ENCODE measurements at places on chromosomes 16 and 17.
A peak's percentile ranks its signal among the peaks of the same experiment; 100 is the strongest.

GRCh38 chr17:218432-219110 is 37.1 kb upstream of the DOC2B start:
- DNase-seq = no peak

DNA sequence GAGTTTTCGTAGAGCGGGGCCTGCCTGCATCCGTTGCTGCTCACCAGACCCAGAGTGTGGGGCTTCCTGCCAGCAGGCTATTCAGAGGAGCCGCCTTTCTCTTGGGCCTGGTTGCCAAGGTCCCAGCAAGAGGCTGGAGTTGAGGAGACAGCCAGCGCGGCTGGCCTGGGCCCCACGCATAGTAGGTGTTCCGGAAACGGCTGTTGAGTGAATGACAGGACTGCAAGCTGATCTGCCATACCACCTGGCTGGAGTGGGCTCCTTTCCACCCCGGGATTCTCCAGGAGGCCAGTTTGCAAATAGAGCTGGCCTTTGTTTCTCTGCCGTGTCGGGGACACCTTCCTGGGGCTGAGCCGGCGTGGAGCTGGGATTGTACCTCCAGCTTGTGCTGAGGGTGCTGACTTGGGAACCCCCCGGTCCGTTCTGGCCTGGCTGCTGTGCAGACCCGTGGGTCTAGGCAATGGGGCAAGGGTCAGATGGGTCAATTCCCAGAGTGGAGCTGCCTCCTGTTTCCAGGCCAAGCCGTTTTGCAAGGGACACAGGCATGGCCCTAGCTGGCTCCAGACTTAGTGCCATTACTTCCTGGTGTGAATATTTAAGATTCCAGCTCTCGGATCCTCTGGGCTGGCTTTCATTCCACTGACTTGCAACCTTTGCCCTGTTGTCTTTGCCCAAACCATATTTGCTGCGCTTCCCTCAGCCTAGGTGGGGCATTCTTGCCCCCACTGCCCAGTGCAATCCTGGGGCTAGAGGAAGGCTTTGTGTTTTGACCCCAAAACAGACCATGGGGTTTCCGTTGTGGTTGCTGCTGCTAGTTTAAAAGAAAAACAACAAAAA is 68.8 kb downstream of the CMIP start:
- DNase-seq = no peak

DNA sequence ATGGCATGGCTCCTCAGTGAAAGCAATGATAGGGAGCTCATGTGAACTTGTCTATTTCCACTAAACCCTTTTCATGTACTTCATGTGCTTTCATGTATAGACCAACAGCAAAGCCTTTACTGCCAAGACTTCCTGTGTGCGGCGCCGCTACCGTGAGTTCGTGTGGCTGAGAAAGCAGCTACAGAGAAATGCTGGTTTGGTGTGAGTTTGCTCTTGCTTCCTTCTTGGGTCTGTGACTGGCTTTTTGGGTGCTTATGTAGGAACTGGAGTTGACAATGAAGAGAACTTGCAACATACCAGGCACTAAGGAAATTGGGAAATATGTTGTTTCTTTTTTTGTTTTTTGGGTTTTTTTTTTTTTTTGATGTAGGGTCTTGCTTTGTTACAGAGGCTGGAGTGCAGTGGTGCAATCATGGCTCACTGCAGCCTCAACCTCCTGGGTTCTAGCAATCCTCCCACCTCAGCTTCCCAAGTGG is 5.7 kb downstream of the SNX11 start:
- no peak for DNase-seq

DNA sequence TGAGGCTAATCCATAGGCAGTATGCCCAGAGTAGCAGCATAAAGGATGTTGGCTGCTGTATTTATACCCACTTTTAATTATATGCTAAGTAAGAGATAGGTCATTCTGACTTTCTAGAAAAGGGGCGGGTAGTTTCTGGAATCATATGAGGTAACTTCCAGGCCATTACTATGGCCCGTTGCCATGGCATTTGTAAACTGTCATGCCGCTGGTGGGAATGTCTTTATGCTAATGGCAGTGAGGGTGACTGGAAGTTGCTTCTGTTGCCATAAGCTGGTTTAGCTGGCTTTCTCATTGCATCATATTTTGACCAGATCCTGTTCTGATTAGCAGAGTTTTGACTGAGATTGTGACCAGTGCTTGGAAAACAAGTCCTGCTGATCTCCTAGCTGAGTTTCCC is 929.6 kb upstream of the CDH8 start:
- DNase-seq = no peak

GRCh38 chr17:65797809-65798208 is 236.4 kb upstream of the AXIN2 start:
- no peak for DNase-seq

GRCh38 chr17:61461586-61461966 is 9.4 kb downstream of the TBX4 start:
- DNase-seq = no peak

GRCh38 chr16:83723244-83723643 is 84.5 kb upstream of the HSBP1 start:
- no peak for DNase-seq

- no peak for DNase-seq
These were observed at the start of gene RNF157 for GRCh38 chr17:76240461-76241203. Gene RNF157, minus strand, starts transcription at chr17:76240493. Its CDS starts 253 bp downstream, at chr17:76240240.

- no peak for DNase-seq
These were observed 74.3 kb downstream of the SLC6A2 start for GRCh38 chr16:55730115-55730514.

GRCh38 chr17:73262676-73263642 is 1.3 kb upstream of the CPSF4L start:
- no peak for DNase-seq

- no peak for DNase-seq
These were observed 16.8 kb downstream of the PIRT start for GRCh38 chr17:10821054-10821453.

DNA sequence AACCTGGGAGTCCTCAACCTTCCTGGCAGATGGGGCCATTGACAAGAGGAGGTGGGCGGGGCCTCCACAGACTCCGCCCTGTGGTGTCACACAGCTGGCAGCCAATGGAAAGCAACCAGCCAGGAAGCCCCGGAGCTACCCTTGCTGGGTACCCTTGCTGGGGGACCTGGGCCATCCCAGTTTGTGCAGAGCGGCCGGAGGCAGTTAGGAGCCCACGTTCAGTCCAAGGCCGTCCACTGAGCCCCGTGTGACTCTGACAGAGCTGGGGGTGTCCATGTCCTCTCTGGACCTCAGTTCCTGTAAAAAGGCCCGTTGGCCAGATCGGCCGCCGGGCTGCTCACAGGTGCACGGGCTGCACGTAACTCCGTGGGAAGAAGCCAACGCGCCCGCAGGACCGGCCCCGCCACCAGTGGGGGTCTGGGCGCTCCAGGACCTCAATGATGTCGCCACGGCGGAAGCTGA is 17.1 kb upstream of the FAM83G start:
- no peak for DNase-seq

DNA sequence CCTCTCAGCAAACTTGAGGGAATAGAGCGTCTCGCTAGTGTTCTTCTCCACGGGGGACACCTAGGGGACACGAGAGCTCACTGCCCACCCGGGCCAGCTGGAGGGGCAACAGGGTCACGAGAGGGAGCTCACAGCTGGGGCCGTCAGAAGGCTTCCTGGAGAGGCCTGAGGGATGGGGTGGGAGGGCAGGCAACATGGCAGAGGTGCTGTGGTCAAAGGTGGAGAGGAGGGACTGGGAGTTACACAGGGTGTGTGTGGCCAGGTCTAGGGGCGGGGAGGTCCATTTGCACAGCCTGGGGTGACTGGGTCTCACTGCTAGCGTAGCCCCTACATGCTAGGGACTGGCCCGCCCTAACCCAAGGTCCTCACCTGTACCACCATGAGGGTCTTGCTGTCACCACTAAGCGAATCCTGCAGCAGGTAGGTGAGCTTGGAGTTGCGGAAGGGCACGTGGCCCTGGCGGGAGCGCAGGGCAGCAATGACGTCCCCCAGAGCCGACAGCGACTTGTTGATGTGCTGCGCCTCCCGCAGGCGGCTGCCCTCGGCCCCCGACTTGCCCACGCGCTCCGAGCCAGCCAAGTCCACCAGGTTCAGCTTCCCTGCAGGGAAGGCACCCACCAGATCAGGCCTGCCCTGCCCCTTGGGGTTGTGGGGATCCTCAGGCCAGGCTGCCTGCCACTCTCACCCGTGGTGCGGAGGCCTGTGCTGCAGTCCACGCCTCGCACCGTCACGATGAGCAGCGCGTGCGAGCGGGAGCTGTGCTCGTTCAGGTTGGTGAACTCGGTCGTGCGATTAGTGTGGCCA is 25.0 kb downstream of the KATNB1 start:
- DNase-seq = no peak

- no peak for DNase-seq
These were observed 35.6 kb downstream of the CLEC16A start for GRCh38 chr16:10979717-10980601.

DNA sequence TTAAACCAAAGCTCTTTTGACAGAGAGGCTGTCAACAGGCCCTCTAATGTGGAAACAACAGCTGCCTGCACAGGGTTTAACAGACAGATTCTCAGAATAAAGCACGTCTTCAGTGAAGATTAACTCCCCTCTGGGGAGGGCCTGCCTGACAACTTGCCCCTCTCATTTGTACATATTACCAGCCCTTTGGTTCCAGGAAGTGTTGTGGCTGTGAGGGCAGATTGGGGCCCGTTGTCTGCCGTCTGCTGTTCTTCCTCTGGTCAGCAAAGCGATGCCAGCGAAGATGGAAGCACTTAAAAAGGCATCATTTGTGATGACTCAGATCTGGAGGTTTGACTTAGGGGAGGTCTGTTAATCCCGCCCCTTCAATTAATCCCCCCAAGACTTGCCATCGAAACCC is 177.0 kb upstream of the IRX6 start:
- no peak for DNase-seq

- peak; percentile 13 for DNase-seq
These were observed 963.6 kb upstream of the GOT2 start for GRCh38 chr16:59697761-59698160.

GRCh38 chr16:88741368-88741767 is 35.1 kb downstream of the CTU2 start:
- no peak for DNase-seq

- DNase-seq = no peak
These were observed 315.1 kb upstream of the MON1B start for GRCh38 chr16:76875898-76876297.

DNA sequence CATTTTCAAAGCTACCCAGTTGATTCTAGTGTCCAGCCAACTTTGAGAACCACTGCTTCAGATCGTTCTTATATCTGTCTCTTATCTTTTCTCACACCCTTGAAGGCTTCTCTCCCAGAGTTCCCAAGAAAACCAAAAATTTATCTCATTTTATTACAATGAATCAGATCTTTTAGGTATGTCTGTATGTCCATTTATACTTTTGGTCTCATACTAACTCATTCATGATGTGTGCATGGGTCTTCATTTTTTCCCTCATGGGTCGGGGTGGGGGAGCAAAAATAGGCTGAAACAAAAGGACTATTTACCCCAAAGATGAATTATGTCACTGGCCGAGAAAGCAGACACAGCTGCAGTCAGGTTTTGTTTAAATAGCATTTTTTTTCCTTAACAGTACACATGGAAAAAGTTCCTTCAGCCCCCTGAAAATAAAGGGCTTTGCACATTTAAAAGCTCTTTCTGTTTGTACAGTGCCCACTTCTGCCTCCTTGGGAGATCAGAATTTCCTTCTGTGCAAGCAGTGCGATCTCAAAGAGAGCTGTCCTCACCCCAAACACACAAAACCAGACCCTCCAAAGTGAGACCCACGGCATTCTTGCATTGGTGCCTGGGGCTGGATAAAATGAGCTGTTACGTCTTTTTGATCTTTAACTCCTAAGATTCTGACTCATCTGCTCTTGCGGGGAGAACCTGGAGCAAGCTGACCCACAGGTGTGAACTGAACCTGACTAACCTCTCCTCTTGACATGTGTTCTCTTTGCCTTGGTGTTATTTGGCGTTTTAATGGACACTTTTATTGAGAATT is 251.2 kb upstream of the ELAC2 start:
- DNase-seq = no peak

DNA sequence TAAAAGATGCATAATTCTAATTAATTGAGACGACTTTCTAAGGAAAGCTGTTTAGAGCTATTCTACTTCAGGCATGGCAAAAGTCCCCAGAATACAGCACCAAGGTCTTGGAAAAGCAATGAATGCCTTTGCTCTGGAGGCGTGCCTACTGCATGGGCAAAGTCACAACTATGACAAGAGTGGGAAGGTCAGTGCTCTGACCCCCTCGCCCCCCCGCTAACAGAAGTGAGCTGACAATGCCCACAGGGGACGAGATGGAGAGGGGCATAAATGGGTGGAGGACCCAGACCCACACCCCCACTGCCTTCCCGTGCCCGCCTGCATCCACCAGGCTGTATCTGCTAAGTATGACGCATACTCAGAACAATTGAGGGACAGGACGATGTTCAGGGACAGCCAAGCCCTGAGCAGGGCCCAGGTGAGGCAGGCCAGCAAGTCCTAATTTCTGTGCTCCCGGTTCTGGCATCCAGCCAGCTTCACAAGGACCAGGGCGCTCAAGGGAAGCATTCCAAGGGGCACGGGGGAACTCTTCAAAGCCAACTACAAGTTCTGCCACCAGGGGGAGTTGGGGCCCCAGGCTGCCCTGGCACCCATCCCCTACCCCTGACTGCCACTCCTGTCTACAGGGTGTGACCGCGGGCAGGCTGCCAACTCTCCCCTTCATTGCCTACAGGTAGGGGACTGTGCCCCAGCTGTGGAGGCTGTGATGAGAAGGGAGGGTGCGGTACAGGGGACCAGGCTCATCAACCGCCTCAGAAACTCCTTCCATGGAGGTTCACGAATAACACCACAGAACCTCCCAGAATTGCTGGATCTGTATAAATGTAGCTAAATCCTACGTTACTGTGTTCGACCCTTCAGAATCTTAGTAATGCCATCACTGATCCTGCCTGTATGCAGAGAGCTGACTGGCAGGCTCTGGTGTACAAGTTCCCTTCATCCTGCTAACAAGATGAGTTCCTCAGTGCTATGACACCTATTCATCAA is 20.8 kb downstream of the NPRL3 start:
- DNase-seq = no peak

GRCh38 chr17:76238847-76239537 is 1.3 kb downstream of the RNF157 start:
- DNase-seq = no peak

Data from smooth muscle cell of the brain vasculature (primary cell).